ENCODE measurements at places on chromosomes 3 and 15. TPM values are rescaled to one million over a fixed set of nuclear protein-coding genes. Genes with fewer than 3 reads are reported as not detected.

DNA sequence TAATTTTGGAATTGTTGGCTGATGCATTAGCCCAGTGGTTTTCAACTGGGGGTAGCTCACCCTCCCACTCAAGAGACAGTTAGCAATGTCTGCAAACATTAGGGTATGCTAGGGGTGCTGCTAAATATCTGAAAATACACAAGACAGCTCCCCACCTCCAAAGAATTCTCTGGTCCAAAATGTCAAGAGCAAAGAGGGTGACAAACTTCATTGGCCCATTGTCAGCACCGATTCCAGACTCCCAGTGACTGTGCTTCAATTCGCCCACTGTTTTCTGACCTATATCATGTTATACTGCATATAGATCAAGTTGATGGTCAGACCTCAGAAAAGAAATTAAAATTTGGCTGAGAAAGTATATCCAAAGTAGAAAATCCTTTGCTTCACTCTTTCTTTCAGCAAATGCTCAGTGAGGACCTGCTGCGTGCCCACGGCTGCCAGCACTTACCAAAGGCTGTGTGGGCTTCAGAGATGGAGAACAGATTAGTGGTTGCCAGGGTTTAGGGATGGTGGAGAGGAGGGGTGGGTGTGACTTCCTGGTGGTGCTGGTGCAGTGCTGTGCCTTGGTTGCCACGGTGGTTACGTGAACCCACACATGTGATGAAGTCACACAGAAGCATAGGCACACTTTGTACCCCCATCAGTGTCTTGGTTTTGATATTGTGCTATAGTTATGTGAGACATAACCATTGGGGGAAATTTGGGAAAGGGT lies 204.0 kb downstream of the PLCL2 start:
- H3K4me1 ChIP-seq = peaks cover 34% of the 10 kb centered on the region
- H3K36me3 ChIP-seq = peaks cover 66% of the 10 kb centered on the region
- DNase-seq = peak; percentile 73
- peak overlapping the region; percentile 20 for H3K4me3 ChIP-seq
- no peaks in the 10 kb centered on the region for H3K27me3 ChIP-seq

The PYGO1 gene
- total RNA-seq = not detected

GRCh38 chr3:186487819-186488218 lies 56.4 kb downstream of the CRYGS start:
- H3K4me1 ChIP-seq = peaks cover 5% of the 10 kb centered on the region
- no peak overlapping the region for H3K27ac ChIP-seq
- H3K36me3 ChIP-seq = no peaks in the 10 kb centered on the region

DNA sequence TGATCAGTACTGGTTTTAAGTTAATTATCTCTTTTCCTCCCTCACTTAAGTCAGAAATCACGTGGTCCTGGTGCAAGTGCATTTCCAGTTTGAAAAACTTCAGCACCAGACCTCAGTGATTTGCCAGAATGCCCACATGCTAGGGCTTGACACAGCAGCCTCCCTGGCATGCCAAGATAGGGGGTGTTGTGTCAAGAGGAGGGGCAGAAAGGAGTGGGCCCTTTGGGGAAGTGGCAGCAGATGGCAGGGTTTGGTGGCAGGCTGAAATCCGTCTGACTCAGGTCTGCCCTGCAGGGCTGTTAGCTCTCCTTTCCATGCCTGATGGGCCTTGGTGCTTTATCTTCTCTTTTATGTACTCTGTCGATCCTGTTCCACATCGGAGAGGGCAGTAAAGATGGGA lies 23.4 kb downstream of the PXK start:
- no peak overlapping the region for H3K4me3 ChIP-seq
- peaks cover 7% of the 10 kb centered on the region for H3K36me3 ChIP-seq
- peak overlapping the region; percentile 48 for H3K27ac ChIP-seq
- peaks cover 65% of the 10 kb centered on the region for H3K4me1 ChIP-seq

GRCh38 chr15:101016581-101016980 lies 97.4 kb downstream of the LRRK1 start:
- H3K4me1 ChIP-seq = peaks cover 2% of the 10 kb centered on the region
- peaks cover 4% of the 10 kb centered on the region for H3K27me3 ChIP-seq
- no peaks in the 10 kb centered on the region for H3K36me3 ChIP-seq
- no peak overlapping the region for H3K4me3 ChIP-seq
- H3K27ac ChIP-seq = no peak overlapping the region
- no peak for DNase-seq

DNA sequence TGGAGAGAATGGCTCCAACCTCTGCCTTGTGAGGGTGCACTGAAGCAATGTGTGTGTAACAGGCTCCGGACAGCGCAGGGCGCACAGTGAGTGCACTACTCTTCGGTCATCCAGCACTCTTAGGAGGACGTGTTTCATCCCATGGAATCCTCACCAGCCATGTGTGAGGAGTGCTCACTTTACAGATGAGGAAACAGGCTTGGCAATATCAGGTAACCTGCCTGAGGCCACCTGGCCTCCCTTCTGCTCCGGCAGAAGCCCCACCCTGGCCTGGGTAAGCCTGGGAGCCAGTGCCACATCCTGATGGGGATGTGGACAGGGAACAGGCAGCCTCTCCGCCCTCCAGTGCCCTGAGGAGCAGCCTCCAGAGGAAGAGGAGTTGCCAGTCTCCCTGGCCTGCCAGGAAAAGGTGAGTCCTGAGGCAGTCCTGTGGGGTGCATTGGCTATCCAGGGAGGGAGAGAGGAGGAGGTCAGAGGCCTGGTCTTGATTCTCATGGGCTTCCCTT lies 39.4 kb upstream of the LIMD1 start:
- H3K27ac ChIP-seq = no peak overlapping the region
- no peak overlapping the region for H3K4me3 ChIP-seq
- no peaks in the 10 kb centered on the region for H3K27me3 ChIP-seq
- H3K36me3 ChIP-seq = no peaks in the 10 kb centered on the region
- DNase-seq = no peak

The ELL3 gene
- total RNA-seq = 1.2 TPM

The MAN2A2 gene
- 206 TPM for total RNA-seq

- H3K4me1 ChIP-seq = peaks cover 35% of the 10 kb centered on the region
- no peak overlapping the region for H3K4me3 ChIP-seq
- DNase-seq = no peak
- H3K27ac ChIP-seq = no peak overlapping the region
- no peaks in the 10 kb centered on the region for H3K27me3 ChIP-seq
Observed at GRCh38 chr15:98682992-98683701, 34.8 kb downstream of the IGF1R start.

The SPESP1 gene
- total RNA-seq = 0.51 TPM

- H3K4me3 ChIP-seq = no peak overlapping the region
- no peaks in the 10 kb centered on the region for H3K36me3 ChIP-seq
- DNase-seq = no peak
- peaks cover 10% of the 10 kb centered on the region for H3K27me3 ChIP-seq
- H3K27ac ChIP-seq = no peak overlapping the region
Observed at GRCh38 chr3:151391720-151392119, 7.2 kb upstream of the P2RY12 start.

DNA sequence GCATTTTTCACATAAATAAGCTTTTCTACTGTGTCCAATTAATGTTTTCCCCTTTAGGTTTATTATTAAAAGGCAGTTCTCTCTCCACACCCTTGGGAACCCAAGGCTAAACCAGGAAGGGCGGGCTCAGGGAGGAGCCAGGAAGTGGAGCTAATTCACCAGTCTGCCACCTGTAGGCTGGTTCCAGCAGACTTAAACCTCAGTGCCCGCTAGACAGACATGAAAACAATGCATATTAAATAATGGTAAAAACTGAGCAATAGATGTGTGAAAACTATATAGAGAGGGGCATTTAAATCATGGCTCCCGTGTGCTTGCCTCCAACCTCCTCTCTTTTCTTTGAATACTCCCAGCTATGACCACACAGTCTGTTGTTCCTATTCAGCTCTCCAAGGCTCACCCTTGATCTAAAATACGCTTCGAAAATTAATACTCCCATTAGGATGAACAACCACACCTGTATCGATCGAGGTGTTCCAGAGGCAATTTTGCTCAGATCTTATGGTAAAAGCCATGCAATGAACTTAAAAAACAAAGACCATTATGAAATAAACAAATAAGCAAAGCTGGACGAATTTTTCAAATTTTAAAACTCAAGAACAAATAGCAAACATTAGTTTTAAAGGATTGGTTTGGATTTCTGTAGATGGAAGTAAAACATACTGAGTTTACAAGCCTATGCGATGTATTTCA lies 253.3 kb downstream of the TJP1 start:
- H3K4me3 ChIP-seq = no peak overlapping the region
- H3K36me3 ChIP-seq = no peaks in the 10 kb centered on the region
- no peaks in the 10 kb centered on the region for H3K4me1 ChIP-seq
- H3K27me3 ChIP-seq = peaks cover 48% of the 10 kb centered on the region
- no peak for DNase-seq
- H3K27ac ChIP-seq = no peak overlapping the region

The FETUB gene
- not detected for total RNA-seq

- no peak overlapping the region for H3K27ac ChIP-seq
- peaks cover 8% of the 10 kb centered on the region for H3K4me1 ChIP-seq
- peaks cover 2% of the 10 kb centered on the region for H3K27me3 ChIP-seq
- no peak for DNase-seq
- no peaks in the 10 kb centered on the region for H3K36me3 ChIP-seq
Observed at GRCh38 chr15:99753066-99753465, 19.8 kb upstream of the LYSMD4 start.

DNA sequence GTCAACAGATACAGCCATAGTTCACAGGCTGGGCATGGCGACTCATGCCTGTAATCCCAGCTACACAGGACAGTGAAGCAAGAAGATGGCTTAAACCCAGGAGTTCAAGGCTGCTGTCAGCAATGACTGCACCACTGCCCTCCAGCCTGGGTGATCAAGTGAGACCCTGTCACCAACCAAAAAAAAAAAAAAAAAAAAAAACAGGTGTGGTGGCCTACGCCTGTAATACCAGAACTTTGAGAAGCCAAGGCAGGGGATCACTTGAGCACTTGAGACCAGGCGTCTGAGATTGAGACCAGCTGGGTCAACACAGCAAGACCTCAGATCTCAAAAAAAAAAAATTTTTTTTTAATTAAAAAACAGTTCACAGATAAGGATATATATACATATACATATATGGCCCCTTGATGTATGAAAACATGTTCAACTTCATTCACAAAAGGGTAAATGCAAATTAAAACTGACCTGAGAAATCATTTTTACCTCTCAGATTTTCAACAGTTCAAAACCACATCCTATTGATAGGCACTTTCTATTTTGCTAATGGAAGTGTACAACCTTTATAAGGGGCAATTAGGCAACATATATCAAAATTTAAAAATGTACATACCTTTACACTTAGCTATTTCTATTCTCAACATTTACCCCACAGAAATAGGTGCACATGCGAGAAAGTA lies 51.1 kb downstream of the OSBPL10 start:
- H3K4me3 ChIP-seq = no peak overlapping the region
- no peak overlapping the region for H3K27ac ChIP-seq
- H3K36me3 ChIP-seq = no peaks in the 10 kb centered on the region
- H3K4me1 ChIP-seq = peaks cover 31% of the 10 kb centered on the region
- H3K27me3 ChIP-seq = no peaks in the 10 kb centered on the region

The UCN2 gene
- not detected for total RNA-seq

DNA sequence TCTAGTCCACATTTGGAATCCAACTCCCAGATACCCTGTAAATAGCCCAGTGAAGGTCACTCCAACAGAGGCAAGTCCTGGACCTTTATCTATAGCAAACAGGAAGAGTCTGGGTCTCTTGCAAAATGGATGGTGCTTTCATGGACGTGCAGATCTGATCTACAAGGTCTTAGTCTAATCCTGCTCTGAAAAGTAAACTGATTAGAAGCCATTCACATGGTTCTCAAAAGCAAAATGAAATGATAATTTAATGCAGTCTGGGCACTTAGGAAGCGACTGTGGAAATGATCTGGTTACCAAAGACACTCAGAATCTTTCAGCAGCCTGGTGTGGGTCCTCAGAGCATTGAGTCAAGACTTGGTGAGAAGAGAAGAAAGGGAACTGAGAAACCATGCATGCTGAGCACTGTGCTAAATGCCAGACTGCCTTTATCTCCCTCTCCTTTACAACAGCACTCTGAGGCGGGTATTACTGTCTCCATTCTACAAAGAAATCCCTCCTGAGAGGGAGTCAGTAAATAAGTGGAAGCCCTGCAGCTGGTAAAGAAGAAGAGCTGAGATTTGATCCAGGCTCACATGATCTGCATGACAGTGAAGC lies 29.0 kb downstream of the AQP9 start:
- peaks cover 30% of the 10 kb centered on the region for H3K27me3 ChIP-seq
- no peaks in the 10 kb centered on the region for H3K4me1 ChIP-seq
- H3K4me3 ChIP-seq = no peak overlapping the region
- H3K36me3 ChIP-seq = no peaks in the 10 kb centered on the region

GRCh38 chr15:90585863-90586262 lies 56.1 kb downstream of the CRTC3 start:
- no peak for DNase-seq
- H3K4me3 ChIP-seq = no peak overlapping the region
- no peak overlapping the region for H3K27ac ChIP-seq

The ARGFX gene
- total RNA-seq = not detected

DNA sequence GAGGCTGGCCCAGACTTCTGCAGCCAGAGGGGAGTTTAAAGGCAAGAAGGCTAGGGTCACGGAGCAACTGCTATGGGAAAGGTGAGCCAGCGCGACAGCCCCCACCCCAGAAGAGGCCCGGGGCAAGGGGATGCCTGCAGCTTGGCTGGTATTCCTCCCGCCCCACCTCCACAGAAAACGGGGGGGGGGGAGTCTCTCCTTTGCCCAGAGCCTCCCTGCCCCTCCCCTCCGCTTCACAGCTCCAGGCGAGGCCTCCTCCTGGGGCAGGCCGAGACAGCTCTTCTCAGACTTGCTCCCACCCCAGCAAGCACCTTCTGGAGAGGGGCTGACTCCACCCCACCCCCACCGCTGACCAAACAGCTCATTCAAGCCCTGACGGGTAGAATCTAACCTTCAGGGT lies 13.4 kb downstream of the ANP32A start:
- H3K27me3 ChIP-seq = no peaks in the 10 kb centered on the region
- peaks cover 29% of the 10 kb centered on the region for H3K36me3 ChIP-seq
- no peak overlapping the region for H3K4me3 ChIP-seq
- no peak overlapping the region for H3K27ac ChIP-seq
- peaks cover 52% of the 10 kb centered on the region for H3K4me1 ChIP-seq

The SUCNR1 gene
- not detected for total RNA-seq

- no peak overlapping the region for H3K4me3 ChIP-seq
- H3K27me3 ChIP-seq = no peaks in the 10 kb centered on the region
- H3K36me3 ChIP-seq = no peaks in the 10 kb centered on the region
- peaks cover 3% of the 10 kb centered on the region for H3K4me1 ChIP-seq
- DNase-seq = no peak
Observed at GRCh38 chr3:114884213-114884923, 262.7 kb downstream of the ZBTB20 start.

The PXYLP1 gene
- 11.7 TPM for total RNA-seq

DNA sequence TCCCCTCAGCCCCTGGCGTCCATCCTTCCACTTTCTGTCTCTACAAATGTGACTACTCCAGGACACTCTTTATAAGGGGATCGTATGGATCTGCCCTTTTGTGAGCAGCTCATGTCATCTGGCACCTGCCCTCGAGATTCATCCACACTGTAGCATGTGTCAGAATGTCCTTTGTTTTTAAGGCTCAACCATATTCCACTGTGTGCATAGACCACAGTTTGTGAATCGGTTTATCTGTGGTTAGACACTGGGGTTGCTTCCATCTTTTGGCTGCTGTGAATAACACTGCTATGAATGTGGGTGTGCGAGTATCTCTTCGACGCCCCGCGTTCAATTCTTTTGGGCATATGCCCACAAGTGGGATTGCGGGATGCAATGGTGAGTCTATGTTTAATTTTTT lies 167.9 kb downstream of the NUP210 start:
- H3K27me3 ChIP-seq = peaks cover 2% of the 10 kb centered on the region
- DNase-seq = no peak
- no peaks in the 10 kb centered on the region for H3K4me1 ChIP-seq

GRCh38 chr15:25733856-25734679 lies 129.1 kb downstream of the ATP10A start:
- H3K4me3 ChIP-seq = no peak overlapping the region
- H3K27ac ChIP-seq = no peak overlapping the region
- H3K27me3 ChIP-seq = no peaks in the 10 kb centered on the region
- peak; percentile 52 for DNase-seq
- peaks cover 2% of the 10 kb centered on the region for H3K4me1 ChIP-seq
- H3K36me3 ChIP-seq = peaks cover 23% of the 10 kb centered on the region

The CCDC191 gene
- total RNA-seq = 0.66 TPM
